Stimulated activated CD4-positive, alpha-beta T cell treated with anti-CD3 and anti-CD28 coated beads, Interleukin-1b, Interleukin-23, amount 100 ng/mL, for 1 hour (primary cell): ENCODE measurements at places on chromosomes 5 and 9.

DNA sequence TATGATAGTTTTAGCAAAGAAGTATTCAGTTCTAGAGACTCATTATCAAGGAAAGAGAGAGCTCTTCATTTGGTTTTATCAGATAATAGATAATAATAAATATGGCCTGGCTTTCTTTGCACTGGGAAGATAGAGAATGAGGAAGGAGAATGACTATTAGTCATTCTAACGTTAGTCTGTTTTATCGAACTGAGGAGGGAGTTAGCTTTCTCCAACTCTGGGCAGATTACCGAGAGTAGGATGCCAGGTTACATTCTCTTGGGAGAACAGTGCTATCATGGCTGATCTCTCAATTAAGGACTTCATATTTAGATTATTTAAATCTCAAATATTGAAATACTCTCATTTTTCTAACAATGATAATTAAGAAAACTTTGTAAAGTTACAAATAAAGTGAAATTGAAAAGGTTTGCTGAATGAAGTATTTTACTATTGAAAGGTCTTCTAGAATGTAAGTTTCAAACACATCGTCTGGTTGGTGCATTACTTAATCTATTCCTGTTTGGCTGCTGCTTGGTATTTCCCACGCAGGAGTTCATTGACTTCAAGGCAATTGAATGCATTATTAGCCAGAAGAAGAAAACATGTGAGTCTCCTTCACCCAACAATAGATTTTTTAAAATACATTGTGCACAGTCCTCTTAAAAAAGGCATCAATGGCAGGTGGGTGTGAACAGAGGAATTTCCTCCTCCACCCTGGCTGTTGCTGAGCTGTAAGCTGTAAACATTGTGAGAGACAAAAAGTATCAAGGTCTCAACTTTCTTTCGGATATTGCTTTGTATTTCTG is 140.8 kb downstream of the C9orf152 start:
- no peak for DNase-seq

- no peak for DNase-seq
These were observed 124.3 kb upstream of the NR3C1 start for GRCh38 chr5:143527808-143528207.

DNA sequence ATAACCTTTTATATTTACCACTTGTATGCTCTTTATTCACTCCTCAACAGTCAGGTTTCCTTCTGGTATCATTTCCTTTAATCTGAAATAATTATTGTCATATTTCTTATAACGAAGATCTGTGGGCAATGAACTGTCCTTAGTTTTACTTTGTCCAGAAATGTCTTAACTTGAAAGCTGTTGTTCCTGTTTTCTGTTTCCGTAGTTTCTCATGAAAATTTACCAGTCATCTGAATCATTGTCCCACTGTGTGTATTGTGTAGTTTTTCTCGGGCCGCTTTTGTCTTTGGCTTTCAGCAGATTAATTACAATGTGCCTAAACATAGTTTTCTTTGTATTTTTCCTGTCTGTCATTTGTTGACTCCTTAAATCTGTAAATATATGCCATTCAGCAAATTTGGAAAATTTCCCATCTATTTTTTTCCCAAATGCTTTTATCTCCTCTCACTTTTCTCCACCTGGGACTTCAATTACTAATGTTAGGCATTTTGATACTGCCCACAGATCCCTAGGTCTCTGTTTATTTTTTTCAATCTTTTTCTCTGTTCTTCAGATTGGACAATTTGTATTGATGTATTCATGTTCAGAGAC is 74.9 kb downstream of the PDE8B start:
- DNase-seq: no peak

DNA sequence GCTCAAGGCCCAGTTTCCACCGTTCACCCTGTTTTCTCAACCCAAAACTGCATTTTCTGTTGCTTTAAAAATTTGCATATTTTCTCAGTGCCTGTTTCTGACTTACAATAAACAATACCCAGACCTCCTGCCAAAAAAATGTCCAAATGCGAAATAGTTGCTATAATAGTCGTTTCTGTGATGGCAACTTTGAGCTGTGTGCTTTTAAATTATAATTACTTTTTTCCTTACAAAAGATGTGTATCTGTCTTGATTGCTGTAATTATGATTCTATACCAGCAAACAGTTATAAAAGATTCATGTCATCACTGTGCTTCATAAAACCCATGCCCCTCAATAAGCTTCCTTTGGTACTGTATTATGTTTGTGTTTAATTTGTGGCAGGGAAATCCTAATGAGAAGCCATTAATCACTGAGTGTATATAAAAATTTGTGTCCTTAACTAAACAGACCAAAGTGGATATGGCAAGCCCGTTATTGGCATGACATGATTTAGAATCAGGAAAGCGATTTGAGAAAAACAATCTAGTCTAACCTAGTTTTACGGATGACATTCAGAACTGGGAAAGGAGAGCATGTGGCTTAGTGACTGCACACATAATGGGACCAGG is 5.4 kb upstream of the SLC1A3 start:
- no peak for DNase-seq

DNA sequence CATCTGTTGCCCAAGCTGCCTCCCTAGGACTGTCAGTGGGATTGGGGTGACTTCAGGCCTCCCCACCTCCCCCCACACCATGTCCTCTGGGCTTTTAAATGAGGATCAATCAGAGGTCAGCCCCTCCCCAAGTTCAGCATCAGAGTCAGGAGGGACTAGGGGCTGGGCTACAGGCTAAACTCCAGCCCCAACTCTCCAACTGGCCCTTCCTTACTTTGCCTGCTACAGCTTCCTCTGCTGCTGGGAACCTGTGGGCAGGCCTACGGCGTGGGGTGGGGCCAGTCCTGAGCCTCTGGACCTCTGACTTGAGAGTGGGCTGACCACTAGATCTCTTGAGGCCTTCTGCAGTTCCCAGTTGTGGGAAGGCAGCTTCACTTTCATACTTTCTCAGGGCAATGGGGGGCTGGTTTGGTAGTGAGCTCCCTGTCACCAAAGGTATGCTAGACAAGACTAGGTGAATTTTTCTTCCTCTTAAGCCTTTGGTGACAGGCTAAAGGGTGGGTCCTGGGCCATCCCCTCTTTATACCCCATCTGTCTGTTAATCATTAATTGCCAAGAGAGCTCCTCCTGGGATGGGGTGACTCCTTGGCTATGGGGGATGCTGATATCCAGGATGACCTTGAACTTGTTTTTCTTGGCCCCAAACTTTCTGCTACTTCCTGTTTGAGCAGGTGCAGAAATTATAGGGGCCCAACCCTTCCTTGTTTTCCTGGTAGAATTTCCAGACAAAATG is 10.8 kb upstream of the DAB2IP start:
- no peak for DNase-seq

- DNase-seq: no peak
These were observed 106.8 kb downstream of the RXRA start for GRCh38 chr9:134433101-134433500.

DNA sequence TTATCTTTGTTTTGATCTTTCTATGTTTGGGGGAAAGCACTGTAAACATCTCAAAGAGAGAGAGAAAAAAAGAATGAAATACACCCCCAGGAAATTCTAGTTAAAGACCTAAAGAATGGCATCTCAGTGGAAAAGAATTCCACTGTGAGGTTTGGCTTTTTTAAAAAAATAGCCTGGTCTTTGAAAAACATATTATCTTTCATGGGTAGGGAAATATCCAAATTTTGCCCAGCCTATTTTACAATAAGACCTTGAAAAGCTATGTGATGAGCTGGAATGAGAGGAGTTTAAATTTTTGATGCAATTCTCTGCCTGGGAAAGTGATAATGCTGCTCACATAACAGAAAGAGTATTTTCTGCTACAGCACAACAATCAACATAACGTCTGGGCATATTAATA is 348.1 kb upstream of the WWC1 start:
- DNase-seq: no peak

DNA sequence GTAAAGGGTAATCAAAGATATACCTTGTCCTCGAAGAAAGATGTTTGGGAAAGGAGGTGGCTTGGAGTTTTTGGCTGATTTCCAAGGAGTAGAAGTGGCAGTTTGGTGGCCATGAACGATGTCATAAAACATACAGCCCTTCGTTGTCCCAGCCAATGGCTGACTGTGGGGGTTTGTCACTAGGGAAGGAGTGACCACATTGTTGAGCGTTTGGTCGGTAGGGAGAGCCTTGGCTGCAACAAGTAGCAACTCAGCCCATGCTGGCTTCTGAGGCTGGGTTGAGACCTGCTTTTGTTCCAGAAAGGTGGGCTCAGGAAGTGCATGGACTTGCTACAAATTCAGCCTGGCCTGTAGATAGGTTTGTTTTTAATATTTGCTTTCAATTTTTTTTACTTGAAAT is 128.3 kb downstream of the BOD1 start:
- DNase-seq: no peak

DNA sequence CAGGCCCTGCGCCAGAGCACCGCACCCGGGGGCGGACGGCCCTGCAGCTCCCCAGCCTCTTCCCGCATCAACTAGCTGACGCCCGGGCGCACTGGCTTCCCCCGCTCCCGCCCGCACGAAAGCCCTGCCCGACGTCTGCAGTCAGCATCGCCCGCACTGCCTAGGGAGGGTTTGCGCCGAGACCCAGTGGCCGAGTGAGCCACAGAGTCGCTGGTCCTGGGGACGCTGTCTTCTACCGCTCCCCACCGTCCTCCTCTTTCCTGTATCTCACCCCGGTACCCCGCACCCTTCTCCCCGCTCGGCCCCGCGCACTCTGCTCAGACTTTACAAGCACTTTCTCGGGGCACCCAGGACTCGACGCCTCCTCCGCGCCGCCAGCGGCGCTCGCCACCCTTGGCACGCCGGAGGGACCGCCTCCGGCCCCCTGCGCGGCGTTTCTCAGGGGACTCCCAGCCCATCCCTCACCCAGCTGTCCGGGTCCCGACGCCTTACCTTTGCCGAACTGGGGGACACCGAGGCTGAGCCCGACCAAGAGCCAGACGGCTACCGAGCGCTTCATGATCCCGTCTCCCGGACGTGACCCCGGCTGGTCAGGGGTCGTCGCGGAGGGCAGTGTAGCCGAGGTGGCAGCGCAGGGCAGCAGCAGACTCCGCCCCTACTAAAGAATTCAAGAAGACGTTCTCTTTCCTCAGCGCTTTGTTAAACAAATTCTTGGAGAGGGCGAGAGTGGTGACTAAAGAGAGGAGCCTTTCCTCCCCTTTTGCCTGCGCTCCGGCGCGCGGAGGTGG is 670 bp downstream of the EDIL3 start:
- no peak for DNase-seq

- no peak for DNase-seq
These were observed 590.4 kb downstream of the PRELID2 start for GRCh38 chr5:145244788-145245187.

DNA sequence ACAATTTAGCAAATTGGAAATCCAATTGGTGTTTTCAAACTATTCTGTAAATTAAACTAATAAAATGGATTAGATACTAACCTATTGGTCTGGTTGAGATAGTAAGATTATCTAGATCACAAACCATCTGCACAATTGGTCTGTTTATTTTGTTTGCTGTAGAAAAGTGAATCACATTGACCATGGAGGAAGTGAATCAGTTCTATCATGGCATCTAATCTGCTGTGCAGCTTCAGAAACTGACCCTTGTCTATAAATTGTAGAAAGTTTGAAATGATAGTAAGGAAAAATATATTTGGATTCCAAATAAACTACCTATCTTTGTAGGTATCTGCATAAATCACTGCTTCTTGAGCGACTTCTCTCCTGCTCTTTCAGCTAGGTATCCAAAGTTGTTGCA is 1865.4 kb downstream of the MAT2B start:
- no peak for DNase-seq

GRCh38 chr5:151107738-151108520 is 27.1 kb upstream of the TNIP1 start:
- DNase-seq: no peak
